AG04449 (cell line): ENCODE measurements at places on chromosomes 2 and 18.

DNA sequence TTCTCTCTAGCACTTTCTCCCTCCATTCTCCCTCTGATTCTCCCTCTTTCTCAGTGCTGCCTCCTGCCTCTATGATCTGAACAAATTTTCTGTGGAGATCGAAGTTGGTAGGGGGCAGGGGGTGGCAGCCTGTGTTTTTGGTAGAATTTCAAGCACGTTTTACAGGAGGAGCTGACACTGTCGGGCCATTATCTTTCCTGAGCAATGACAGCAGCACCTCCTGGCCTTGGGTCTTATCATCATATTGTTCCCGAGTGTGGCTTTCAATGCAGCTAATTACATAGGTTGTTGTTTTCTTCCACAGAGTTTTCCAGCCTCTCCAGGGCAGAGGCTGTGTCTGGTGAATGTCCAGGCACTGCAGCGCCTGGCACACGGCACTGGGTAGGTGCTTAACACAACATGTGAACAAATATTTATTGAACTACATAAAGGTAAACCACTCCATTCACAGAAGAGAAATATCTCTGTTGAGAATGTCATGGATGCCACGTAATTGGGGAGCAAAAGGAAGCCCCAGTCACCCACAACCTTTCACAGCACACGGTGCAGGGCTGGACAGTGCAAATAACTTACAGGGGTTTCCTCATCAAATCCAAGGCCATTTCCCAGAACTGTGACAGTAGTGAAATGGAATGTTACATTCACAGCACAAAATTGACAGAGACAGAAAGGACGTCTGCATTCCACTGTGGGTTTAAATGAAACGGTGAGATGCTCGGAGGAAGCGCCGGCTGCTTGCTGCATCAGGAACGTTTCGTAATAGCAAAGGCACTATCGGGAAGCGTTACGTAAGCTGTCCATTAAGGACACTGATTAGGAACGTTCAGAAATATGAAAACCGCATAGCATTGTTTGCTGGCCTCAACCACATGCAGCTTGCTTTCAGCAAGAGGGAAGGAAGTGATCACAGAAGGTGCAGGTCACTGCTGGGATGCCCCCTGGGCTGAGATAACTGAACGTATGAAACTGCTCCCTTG is 6.5 kb upstream of the KCNG2 start:
- DNase-seq = peak; percentile 87

DNA sequence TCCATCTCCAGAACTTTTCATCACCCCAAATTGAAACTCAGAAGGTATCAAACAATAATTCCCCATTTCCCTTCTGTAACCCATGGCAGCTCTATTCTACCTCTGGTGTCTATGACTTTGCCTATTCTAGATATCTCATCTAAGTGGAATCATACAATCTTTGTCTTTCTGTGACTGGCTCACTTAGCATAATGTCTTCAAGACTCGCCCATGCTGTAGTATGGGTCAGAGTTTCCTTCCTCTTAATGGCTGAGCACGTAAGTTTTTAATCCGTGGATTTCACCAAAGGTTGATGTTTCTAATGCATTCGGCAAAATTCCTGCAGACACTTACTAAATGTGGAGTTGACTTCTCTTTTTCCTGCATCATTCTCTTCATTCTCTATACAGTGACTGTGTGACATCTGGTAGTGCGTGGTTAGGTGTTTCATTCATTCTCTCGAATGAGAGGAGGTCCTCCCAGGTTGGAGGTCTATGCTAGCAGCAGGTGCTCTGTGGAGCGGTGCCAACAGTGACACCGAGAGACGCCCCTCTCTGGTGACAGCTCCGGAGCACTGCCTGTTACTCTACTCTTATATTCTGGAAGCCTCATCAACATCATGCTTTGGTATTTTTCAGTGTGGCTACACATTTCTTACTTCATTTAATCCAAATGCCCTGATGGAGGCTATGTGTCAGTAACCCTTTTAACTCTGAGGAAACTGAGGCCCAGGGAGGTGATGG is 50.1 kb downstream of the ATOH8 start:
- DNase-seq = no peak

DNA sequence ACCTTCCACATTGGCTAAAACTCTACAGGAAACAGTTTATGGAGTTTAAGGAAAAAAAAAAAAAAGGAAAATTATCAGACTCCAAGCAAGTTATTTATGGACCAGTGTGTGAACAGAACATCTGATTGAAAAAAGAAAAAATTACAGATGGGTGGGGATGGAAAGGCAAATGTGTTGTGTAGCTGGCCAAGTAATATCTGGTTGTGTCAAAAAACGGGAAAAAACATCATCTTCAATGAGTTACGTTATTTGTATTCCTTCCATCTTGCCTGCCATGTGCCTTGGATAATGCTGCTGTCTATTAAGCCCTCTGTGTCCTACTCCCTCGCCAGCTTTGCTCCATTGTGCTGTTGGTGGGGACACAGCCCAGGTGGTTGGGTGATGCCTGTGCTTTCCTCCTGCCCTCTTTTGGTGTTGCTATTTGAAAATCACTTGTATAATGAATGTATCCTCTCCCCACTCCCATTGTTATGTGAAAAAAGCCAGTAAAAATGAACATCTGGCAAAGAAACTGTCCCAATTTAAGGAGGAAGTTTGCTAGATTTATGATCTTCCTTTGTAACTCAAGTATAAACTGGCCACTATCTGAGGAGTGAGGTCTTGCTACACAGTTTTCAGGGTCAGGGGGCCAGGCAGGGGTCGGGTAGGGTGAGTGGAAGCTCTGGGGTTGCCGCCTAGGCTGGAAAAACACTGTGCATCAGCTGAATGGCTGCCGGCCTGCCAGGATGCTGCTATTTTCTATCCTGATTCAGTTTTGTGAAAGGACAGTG is 155.9 kb downstream of the FMNL2 start:
- no peak for DNase-seq

DNA sequence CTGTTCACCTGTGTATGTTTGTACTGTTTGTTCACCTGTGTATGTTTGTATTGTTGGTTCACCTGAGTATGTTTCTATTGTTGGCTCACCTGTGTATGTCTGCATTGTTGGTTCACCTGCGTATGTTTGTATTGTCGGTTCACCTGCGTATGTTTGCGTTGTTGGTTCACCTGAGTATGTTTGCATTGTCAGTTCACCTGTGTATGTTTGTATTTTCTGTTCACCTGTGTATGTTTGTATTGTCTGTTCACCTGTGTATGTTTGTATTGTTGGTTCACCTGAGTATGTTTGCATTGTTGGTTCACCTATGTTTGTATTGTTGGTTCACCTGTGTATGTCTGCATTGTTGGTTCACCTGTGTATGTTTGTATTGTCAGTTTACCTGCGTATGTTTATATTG is 14.6 kb downstream of the ADI1 start:
- DNase-seq = no peak

GRCh38 chr18:12867441-12868123 is 16.5 kb downstream of the PTPN2 start:
- DNase-seq = no peak

DNA sequence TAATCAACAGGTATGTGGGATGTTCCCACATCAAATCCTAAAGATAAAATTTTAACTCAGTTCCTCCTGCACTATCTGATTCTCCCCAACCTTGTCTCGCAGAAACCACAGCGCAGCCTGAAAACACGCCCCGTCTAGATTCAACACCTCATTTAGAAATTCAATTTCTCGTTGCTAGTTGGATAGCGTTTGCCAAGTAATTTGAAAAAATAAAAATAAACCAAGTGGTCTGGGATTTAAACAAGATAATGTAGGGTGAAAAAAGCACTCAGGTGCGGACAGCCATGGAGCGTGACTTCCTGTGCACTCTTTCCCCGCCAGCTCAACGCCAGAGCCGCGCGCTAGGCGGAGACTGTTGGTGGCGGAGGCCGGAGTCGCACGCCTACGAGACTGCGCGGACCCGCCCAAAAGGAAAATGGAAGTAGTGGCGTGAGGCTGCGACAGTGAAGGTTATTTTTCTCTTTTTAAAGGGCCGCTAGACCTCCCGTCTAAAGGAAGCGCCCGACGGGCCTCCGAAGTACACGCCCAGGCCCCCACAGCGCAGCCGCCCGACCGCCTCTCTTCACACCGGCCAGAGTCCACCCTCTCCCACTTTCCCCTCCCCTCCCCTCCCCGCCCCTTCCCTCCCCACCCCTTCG is 615 bp upstream of the CCNT2 start:
- peak; percentile 56 for DNase-seq

- DNase-seq = no peak
Observed at GRCh38 chr2:212935752-212936151, 215.7 kb downstream of the IKZF2 start.

DNA sequence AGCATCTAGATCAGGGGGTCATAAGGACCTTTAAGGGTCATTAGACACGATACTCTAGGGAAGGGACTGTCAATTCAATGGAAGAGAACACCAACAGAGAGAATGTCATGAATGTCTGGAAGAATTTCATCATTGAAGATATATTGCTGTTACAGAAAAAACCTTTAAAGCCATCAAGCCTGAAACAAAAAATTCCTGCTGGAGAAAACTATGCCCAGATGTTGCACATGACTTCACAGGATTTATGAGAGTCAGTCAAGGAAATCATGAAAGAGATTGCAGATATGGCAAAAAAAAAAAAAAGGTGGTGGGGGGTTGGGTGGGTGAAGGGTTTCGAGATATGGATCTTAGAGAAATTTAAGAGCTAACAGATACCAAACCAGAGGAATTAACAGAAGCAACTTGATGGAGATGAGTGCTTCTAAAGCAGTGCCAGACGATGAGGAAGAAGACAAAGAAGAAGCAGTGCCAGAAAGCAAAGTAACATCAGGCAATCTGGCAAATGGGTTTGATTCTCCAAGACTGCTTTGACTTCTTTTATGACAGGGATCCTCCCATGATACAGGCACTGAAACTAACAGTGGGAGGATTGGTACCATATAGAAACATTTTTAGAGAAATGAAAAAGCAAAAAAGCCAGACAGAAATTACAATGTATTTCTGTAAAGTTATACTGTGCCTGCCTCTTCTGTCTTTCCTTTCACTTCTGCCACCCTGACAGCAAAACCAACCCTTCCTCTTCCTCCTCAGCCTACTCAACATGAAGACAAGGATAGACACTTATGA is 28.5 kb downstream of the MAP4K3 start:
- no peak for DNase-seq

DNA sequence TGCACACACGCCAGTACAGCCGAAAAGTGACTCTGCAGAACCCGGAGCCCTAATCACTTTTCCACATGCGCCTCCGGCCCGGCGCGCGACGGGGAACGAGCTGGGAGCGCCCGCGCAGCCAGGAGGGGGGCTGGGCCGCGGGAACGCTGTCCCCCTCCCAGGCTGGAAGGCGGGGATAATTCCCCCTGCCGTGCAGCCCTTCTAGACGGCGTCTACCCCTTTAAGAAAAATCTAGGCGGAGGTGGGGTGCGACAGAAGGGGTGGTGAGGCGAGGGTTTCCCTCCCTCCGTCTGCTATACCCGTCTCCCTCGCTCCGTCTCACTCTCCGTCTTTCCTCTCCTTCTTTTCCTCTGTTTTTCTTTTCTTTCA is 2.4 kb downstream of the CYP26B1 start:
- no peak for DNase-seq
